Activated CD4-positive, alpha-beta T cell treated with anti-CD3 and anti-CD28 coated beads for 1 hour (primary cell): ENCODE measurements at places on chromosomes 5 and 9.

GRCh38 chr9:89383030-89383720, 64.9 kb downstream of the SECISBP2 start:
- no peak for DNase-seq

DNA sequence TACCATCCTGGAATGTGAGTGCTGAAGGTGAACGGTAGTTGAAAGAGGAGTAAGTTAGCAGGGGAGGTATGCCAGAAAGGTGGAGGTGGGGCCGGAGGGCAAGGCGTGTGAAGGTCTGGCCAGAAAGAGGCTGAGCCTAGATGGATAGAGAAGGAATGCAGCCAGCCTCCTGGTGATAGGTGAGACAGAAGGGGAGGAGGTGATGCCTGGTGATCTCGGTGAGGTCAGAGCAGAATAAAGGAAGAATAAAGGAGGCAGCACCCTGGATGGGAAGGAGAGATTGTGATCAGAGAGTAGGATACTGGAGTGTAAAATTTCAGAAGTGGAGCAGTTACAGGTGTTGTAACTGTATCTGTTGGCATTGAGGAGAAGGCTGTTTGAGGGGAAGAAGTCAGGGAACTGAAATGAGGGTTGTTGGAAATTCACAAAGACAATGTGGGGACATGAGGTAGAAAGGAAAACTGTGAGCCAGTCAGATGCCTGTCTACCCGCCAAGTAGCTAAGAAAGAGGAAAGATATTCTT, 2.0 kb downstream of the GNG10 start:
- no peak for DNase-seq

- DNase-seq = no peak
Measured at GRCh38 chr9:129852579-129852978, 17.3 kb downstream of the USP20 start.

GRCh38 chr9:130626249-130626996, 38.0 kb upstream of the PRDM12 start:
- no peak for DNase-seq
